ENCODE measurements at places on chromosomes 3 and 15. TPM values are rescaled to one million over a fixed set of nuclear protein-coding genes. Genes with fewer than 3 reads are reported as not detected.

The SYNPR gene
- total RNA-seq = not detected

The ZIC4 gene
- total RNA-seq = not detected

The STRIT1 gene
- total RNA-seq = not detected

The TGM4 gene
- total RNA-seq = not detected

The PPP1R14D gene
- not detected for total RNA-seq

The CFAP20DC gene
- 1.8 TPM for total RNA-seq

DNA sequence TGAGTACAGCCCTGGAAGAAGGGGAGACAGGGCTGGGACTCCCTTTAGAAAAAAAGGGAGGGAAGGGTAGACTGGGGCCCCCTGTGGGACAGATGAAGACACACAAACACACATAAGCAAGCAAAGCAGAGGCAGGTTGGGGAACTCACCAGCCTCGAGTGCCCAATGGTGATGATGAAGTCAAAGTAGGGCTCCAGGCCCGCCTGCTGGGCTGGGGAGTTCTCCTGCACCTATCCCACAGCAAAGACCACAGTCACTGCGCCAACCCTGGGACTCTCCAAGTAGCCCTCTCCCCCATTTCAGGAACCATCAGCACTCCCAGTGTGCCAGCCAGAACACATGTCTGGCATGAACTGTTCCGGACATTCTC lies 4.1 kb downstream of the GORASP1 start:
- H3K4me3 ChIP-seq = no peak overlapping the region
- peaks cover 47% of the 10 kb centered on the region for H3K4me1 ChIP-seq
- ATAC-seq = no peak
- peaks cover 16% of the 10 kb centered on the region for H3K36me3 ChIP-seq
- no peaks in the 10 kb centered on the region for H3K27me3 ChIP-seq
- H3K27ac ChIP-seq = peak overlapping the region; percentile 59

DNA sequence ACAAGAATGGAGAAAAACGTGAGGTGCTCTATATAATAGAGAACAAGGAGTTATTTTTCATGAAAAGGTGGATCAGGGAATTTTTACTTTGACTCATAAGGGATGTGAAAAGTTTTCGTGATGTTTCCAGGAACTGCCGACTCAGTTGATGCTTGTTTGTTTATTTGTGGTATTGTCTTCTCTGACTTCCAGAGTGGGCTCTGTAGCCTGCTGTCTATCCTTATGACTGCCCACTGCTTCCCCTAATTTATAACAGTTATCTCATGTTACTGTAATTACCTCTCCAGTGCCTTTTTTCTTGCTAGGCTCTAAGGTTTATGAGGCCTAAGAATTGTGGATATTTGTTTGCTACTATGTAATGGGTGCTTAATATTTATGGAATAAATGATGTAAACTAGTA lies 12.3 kb downstream of the ARL13B start:
- H3K27me3 ChIP-seq = no peaks in the 10 kb centered on the region
- no peak for ATAC-seq
- peaks cover 5% of the 10 kb centered on the region for H3K4me1 ChIP-seq
- H3K27ac ChIP-seq = peak overlapping the region; percentile 52

- no peaks in the 10 kb centered on the region for H3K36me3 ChIP-seq
- no peak for ATAC-seq
- no peak overlapping the region for H3K27ac ChIP-seq
- H3K4me1 ChIP-seq = no peaks in the 10 kb centered on the region
- no peaks in the 10 kb centered on the region for H3K27me3 ChIP-seq
- no peak overlapping the region for H3K4me3 ChIP-seq
Measured at GRCh38 chr3:129502641-129503408, 25.6 kb upstream of the RHO start.

- no peak overlapping the region for H3K4me3 ChIP-seq
- H3K27ac ChIP-seq = no peak overlapping the region
Measured at GRCh38 chr15:52746162-52746757, 43.9 kb downstream of the ONECUT1 start.

GRCh38 chr15:71951134-71951533 lies 140.8 kb downstream of the NR2E3 start:
- no peak overlapping the region for H3K4me3 ChIP-seq
- no peak overlapping the region for H3K27ac ChIP-seq
- no peaks in the 10 kb centered on the region for H3K27me3 ChIP-seq
- H3K4me1 ChIP-seq = no peaks in the 10 kb centered on the region

DNA sequence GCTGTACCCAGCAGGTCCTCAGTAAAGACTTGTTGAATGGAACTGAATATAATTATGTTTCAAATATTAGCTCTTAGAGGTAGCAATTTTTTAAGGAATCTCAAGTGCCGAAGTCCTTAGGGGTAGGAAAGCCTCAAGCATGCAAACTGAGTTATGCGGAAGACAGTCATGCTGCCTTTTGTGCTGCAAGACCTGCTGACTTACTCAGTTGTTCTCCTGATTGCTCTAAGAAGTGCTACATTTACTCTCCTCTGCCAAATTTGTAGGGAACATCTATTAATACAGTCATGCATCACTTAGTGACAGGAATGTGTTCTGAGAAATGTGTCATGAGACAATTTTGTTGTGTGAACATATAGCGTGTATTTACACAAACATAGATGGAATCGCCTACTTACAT lies 325.6 kb upstream of the AZI2 start:
- H3K4me3 ChIP-seq = no peak overlapping the region
- no peaks in the 10 kb centered on the region for H3K4me1 ChIP-seq
- H3K36me3 ChIP-seq = no peaks in the 10 kb centered on the region
- no peak for ATAC-seq
- peaks cover 10% of the 10 kb centered on the region for H3K27me3 ChIP-seq

DNA sequence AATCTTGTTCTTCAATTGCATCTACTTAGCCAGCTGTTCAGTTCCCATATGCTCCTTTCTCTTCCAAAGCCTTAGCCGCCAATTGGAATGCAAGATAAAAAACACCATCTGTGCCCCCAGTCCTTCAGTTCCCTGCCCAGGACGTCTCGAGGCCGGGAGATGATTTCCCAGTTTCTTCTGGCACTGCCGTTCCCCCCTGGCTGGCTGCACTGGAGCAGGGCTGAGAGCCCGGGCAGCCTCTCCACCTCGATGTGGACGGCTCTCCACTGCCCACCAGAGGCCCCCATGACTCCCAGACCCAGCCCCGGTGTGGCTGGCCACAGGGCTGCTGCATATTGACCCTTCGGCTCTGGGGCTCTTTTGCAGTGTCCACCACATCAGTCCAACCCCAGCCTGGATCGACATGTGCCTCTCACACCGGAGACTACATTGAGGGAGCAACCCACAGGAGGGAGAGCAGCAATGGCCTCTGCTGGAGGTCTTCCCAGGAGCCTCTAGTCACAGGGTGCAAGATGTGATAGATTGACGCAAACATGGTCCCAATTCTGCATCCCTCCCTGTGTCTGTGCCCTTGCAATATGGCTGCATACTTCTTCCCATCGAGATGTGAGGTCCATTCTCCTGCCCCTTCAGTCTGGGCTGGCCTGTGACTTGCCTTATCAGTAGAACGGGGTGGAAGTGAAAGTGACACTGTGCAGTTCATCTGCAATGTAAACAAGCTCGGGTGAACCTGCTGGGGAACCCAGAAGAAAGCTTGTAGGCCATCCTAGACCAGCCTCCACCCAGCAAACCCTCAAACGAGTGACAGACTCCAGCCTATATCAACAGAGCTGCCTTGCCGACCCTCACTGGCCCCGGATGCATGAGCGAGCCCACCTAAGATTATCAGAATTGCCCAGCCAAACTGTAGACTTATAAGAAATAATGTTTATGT lies 52.3 kb upstream of the PRR20G start:
- H3K4me1 ChIP-seq = no peaks in the 10 kb centered on the region
- no peak overlapping the region for H3K27ac ChIP-seq
- no peak for ATAC-seq

DNA sequence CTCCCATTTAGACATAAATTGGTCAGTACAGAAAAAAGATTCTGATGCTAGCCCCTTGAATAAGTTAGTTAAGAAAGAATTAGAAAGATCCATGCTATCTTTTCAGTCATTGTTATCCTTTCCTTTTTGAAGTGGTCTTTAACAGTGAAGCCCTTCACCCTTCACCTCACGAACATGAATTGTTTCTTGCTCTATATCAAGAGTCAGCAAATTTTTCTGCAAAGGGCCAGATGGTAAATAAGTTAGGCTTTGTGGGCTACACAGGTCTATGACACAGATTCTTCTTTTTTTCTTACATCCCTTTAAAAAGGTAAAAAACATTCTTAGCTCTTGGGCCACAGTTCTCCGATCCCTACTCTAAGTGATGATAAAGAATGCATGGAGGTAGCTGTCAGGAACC lies 74.9 kb downstream of the DMXL2 start:
- no peaks in the 10 kb centered on the region for H3K27me3 ChIP-seq
- H3K4me1 ChIP-seq = no peaks in the 10 kb centered on the region
- no peak overlapping the region for H3K27ac ChIP-seq

DNA sequence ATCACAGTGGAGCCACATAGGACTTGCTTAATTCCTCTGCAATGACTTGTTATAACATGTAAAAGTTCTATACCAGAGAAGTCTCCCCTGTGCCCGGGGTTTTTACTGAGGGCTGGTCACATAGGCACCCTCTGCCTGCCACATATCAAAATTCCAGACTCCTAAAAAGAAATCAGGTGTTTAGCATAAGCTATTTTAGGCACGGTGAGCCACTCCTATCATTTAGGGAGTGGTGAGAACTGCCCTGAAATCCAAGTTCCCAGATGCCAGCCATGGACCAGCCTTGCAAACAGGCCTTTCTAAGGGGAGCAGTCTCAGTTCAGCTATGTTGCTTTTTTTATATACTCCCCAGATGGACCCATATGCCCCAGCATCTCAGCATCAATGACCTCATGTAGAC lies 130.3 kb downstream of the THSD4 start:
- H3K4me3 ChIP-seq = no peak overlapping the region
- no peak overlapping the region for H3K27ac ChIP-seq
- peaks cover 10% of the 10 kb centered on the region for H3K27me3 ChIP-seq
- no peaks in the 10 kb centered on the region for H3K4me1 ChIP-seq
- no peaks in the 10 kb centered on the region for H3K36me3 ChIP-seq
- ATAC-seq = no peak

DNA sequence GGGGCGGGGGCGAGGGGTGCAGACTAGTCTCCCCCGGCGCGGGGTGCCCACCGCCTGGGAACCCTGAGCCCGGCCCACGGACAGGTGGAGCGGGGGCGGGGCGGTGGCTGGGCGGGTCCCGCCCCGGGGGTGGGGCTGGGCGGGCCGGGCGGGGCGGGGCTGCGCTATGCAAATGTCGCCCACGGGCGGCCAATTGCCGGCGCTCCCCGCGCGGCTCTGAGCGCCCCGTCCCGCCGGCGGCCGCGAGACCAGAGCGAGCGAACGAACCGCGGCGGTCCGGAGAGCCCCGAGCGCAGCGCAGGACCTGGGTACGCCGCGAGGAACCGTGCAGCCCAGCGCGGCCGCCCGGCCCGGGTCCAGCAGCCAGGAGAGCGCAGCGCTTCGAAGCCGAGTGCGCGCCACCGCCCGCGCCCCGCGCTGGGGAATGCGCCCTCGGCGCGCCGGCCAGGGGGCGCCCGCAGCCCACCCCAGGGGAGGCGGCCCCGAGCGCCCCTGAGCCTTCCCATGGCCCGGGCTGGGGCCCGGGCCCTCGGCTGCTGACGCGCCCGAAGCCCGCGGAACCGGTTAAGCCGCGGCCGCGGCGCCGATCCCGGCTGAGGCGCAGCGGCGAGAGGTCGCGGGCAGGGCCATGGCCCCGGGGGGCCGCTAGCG lies at the start of gene SEMA3F:
TSS of gene SEMA3F (plus strand) at position 485 of the 651 bp plus-strand sequence. CDS start 4,299 bp downstream, outside the sequence.
- peak within 1 kb of the TSS; percentile 71 for H3K4me3 ChIP-seq
- peak; percentile 95 for ATAC-seq
- no peak within 1 kb of the TSS for H3K27ac ChIP-seq

DNA sequence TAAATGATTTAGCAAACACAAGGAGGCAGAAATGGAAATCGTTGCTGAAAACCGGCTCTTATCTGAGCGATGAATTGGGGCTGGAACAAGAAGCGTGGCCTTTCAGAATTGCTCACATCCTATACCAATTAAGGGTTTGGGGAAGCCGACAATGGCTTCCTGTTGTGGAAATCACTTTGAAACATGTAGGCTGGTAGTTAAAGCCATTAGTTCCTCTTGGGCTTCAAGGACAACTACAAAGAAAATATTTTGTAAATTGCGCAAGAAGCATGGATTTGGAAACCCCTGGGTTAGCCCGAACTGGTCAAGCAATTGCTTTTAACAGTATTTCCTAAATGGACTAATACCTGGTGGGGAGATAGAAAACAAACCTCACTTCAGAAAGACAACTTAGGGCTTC lies 182.4 kb downstream of the ADAMTS9 start:
- no peaks in the 10 kb centered on the region for H3K36me3 ChIP-seq
- no peak for ATAC-seq
- peaks cover 12% of the 10 kb centered on the region for H3K27me3 ChIP-seq
- H3K27ac ChIP-seq = no peak overlapping the region
- no peak overlapping the region for H3K4me3 ChIP-seq

DNA sequence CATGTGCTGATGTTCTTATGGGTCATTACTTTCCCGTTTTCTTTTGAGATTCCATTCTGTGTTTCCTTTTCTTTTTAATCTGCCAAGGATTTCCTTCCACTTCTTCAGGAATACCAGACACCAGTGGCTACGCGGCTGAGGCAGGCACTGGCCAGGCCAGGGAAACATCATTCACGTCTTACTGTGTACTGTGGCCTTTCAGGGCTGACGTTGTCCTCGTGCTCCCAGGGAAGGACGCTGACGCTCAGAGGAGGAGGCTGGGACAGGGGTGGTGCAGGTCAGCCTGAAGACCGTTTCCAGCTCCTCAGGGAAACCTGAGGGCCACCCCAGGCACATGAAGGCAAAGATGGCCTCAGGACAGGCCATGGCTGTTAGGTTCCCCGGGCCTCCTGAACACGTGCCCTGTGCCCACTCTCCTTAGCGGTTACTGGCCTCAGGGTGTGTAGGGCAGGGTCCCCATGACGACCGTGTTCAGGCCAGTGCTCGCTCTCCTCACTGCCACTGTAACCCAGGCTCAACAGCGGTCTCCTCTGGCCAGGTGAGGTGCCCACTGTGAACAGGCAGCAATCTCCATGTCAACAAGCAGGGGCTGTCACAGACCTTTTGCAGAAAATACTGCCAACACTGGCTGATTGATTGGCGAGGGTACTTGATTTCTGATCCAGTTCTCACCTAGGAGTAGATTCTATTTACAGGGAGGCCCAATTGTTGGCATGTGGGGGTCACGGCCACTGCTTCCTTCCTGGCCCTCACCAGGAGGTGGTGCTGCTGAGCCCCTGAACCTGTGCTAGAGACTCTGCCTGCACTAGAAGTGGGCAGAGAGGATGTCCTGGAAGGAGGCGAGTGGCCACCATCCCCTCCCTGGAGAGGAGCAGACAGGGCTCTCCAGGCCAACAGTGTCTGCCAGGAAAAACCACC lies 169.5 kb downstream of the ATP10A start:
- H3K27ac ChIP-seq = no peak overlapping the region
- no peak overlapping the region for H3K4me3 ChIP-seq
- H3K27me3 ChIP-seq = no peaks in the 10 kb centered on the region
- no peaks in the 10 kb centered on the region for H3K4me1 ChIP-seq
- peak; percentile 51 for ATAC-seq

- no peak overlapping the region for H3K27ac ChIP-seq
- no peaks in the 10 kb centered on the region for H3K4me1 ChIP-seq
- no peak overlapping the region for H3K4me3 ChIP-seq
- no peaks in the 10 kb centered on the region for H3K27me3 ChIP-seq
Measured at GRCh38 chr3:153038779-153039178, 123.2 kb upstream of the RAP2B start.

- peaks cover 20% of the 10 kb centered on the region for H3K27me3 ChIP-seq
- peak overlapping the region; percentile 4 for H3K4me3 ChIP-seq
- no peaks in the 10 kb centered on the region for H3K36me3 ChIP-seq
- peak; percentile 89 for ATAC-seq
- peaks cover 5% of the 10 kb centered on the region for H3K4me1 ChIP-seq
- peak overlapping the region; percentile 5 for H3K27ac ChIP-seq
Measured at GRCh38 chr3:39639344-39640236, 169.8 kb upstream of the MYRIP start.

Measured in activated T-helper 17 cell treated with anti-CD3 and anti-CD28 coated beads, Interleukin-2, amount 50 U/mL, for 72 hours (primary cell).